AG10803 (cell line): ENCODE measurements at places on chromosomes 13 and 19.

DNA sequence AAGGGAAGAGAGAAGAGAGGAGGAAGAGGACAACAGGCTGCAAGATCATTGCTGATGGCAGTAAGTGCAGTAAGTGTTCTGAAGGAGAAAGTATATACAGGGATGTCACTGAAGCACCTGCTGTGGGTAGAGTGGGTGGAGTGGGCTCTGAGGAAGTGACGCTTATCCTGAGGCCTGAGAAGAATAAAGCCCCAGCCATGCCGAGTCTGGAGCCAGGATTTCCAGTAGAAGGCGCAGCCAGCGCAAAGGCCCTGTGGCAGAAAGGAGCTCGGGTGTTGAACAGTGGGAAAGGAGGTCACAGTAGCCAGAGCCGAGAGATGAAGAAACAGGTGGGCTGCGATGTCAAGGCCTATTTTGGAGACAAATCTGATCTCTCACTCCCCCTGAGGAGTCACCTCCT lies 31.8 kb upstream of the ADGRE5 start:
- DNase-seq = no peak

DNA sequence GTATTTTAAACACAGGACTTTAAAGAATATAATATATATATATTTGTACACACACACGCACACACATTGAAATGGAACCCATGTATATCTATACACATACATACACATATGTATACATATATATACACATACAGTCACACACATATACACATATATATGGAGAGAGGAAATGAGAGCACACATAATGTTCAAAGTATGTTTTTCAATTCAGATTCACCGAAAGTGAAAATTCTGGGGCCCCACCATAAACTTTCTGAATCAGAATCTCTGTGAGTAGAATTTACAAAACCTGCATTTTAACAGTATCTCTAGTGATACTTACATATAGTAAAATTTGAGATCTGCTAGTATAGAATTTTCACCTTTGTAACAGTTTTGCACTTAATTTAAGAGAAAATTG lies 60.4 kb upstream of the OBI1 start:
- no peak for DNase-seq

- no peak for DNase-seq
Measured at GRCh38 chr19:33756177-33756576, 40.5 kb upstream of the KCTD15 start.

- DNase-seq = no peak
Measured at GRCh38 chr13:26280822-26281221, 26.9 kb downstream of the CDK8 start.

DNA sequence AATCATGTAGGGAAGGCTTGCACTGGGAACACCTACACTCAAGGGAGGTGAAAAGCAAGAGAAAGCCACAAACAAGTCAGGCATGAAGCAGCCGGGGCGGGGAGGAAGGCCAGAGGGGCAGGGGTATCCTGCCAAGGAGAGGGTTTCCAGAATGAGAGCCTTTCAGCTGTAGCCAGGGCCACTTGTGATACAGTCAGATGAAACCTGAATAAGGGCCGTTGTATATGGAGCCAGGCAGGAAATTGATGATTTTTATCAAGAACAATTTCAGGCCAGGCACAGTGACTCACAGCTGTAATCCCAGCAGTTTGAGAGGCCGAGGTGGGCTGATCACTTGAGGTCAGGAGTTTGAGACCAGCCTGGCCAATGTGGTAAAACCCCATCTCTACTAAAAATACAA lies 4.4 kb downstream of the TRPM4 start:
- DNase-seq = no peak

GRCh38 chr13:43331672-43332071 lies 308.3 kb downstream of the DNAJC15 start:
- no peak for DNase-seq

- DNase-seq = no peak
Measured at GRCh38 chr13:41452462-41452861, 4.9 kb upstream of the RGCC start.

GRCh38 chr13:73696271-73696670 lies 437.9 kb downstream of the KLF12 start:
- DNase-seq = no peak

DNA sequence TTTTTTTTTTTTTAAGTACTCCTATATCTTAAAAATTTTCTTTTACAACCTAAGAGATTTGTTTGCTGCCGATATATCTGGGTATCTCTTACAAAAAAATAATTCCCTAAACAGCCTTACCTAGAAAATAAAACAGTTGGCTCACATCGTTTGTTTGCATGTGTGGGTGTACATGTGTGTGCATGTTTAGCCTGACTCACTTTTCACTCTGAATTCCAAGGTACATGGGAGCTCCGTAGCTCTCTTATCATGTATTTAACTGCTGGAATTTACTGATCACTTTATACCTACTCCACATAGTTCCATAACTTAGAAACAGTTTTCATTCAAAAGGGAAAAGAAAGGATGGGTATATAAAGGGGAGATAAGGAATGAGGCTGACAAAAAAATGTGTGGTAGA lies 616.5 kb downstream of the GPC6 start:
- no peak for DNase-seq
